ENCODE measurements at places on chromosomes 4 and X.

DNA sequence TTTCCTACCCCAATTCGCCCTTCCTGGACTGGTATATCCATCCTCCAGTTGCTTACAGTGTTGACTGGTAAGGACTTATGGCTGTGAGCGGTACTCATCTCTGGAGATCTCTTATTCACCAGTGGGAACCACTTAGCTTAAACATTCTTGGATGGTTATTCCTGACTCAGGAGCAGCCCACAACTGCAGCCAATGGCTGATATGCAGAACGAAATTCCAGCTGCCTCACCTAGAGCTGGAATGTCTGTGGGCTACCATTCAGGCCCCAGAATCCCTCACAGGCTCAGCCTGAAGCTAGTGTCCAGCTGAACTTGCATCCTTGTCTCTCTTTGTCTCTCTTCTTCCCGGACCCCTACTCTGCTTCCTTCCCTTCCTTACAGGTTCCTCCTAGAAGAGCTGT, 138.9 kb upstream of the SMIM31 start:
- DNase-seq = no peak

DNA sequence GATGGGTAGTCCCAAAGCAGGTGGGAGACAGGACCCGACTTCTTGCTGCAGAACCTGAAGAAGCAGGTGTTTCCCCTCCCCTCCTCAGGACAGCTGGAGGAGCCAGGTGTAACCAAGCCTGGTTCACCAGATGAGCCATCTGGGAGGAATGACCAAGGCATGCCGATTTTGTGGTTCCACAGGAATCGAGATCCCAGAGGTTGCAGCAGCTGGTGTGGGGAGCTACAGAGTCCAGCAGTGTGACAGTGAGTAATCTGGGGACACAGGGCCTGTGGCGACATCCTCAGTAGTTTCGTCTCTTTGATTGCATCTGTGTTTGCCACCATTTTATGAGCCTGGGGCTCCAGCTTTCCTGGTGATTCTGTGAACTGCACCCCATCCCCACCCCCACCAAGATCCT, 2.6 kb upstream of the NDP start:
- DNase-seq = no peak

DNA sequence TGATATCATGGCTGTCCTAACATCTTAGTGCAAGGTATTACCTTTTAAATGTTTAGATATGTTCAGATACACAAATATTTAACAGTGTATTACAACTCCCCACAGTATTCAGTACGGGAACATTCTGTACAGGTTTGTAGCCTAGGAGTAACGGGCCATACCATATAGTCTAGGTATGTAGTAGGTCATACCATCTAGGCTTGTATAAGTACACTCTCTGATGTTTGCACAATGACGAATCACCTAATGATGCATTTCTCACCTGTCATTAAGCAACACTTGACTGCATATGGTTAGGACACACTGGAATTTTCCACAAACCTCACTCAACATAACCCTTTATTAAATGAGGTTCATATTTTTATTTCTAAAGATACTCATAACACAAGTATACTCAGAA, 67.7 kb downstream of the THOC2 start:
- no peak for DNase-seq

DNA sequence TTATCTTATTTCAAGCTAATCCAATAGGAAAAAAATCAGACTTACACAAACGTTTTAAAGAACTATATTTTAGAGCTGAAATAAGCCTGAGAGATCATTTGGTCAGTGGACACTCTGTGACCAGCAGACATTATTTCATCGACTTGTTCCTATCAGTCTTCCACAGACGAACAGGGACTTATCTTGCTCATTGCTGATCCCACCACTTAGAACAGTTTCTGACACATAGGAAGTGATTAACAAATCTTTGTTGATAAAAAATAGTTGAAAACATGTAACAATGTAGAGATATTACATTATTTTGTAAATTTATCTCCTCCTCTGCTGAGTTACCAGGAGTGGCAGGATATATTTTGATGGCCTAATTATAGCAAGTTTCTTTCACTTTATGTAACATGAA, 65.8 kb downstream of the TAPT1 start:
- DNase-seq = no peak

GRCh38 chr4:6319530-6320150, 50.0 kb downstream of the WFS1 start:
- DNase-seq = no peak

DNA sequence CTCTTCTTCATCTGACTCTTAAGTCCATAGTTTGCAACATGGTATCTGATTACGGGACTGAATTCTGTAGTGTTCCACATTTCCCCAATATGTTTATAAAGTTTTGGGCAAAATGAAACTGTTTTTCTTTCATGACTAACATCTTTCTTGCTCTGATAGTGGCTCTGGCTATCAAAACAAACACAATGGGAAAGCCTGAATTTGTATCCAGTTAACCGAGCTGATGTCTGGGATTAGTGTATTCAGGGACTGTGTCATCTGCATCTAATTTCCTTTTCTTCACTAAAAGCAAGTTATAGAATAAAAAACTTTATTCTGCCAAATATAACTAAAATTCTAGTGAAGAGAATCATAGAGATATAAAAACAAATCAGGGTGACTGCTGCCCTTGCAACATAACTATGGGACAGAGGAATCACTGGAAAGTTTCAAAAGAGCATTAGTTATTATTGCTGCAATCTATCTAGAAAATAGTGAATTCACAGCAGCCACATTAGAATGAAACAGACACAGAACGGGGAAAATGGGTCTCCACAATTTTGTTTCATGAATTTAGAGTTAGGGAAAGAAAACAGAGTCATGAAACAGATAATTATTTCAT, 61.3 kb downstream of the ANTXR2 start:
- DNase-seq = no peak

GRCh38 chrX:103529550-103529949, 10.3 kb upstream of the RAB40A start:
- no peak for DNase-seq
